Stimulated activated CD4-positive, alpha-beta T cell treated with anti-CD3 and anti-CD28 coated beads, Interleukin-15, amount 100 ng/mL, for 24 hours (primary cell): ENCODE measurements at places on chromosomes 4 and X.

DNA sequence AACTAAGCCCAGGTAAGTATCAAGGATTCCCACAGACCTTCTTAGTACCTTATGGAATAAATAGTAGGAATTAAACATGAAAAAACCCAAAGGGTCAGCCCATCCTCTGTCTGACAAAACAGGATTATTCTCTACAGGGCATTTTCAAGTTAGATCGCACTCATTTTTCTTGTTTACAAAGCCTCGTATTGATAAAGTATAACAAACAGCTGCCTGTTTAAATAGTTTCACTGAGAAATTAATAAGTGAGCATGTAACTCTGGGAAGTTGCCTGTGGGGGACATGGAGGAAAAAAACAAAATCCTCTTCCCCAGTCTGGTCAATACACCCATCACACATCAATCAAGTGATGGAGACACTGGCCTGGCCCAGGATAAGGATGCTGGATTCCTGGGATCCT lies 48.5 kb downstream of the MAML3 start:
- DNase-seq: no peak

DNA sequence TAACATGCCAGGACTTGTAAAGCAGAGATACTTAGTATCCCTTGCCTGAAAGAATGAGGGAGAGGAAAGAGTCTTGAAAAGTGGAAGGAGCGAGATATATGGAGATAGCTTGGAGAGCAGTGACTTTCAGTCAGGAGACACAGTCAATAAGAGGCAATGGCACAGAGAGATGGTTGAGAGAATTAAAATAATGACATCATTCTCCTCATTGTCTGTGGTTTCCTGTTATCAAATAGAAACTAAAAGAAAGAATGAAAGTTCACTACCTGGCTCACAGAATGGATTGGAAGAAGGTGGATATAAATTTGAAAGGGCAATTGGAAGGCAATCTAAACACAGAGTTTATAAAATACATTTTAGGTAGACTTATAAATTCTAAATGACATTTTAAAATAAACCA lies 760.2 kb upstream of the AADAT start:
- DNase-seq: no peak

DNA sequence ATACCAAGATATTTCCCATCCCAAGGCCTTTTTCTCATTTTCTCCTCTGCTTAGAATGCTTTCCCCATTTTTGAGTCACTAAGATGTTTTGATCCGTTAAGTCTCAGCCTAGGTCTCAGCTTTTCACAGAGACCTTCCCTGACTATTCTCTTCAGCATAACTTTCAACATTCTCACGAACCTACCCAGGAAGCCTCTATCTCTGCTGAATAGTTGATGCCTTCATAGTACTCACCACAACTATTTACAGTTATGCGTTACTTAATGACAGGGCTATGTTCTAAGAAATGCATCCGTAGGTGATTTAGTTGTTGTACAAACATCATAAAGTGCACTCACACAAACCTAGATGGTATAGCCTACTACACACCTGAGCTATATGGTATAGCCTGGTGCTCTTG lies 64.5 kb downstream of the ARL9 start:
- DNase-seq: no peak

- no peak for DNase-seq
These were observed 196.0 kb upstream of the DCAF8L1 start for GRCh38 chrX:28177202-28177601.

DNA sequence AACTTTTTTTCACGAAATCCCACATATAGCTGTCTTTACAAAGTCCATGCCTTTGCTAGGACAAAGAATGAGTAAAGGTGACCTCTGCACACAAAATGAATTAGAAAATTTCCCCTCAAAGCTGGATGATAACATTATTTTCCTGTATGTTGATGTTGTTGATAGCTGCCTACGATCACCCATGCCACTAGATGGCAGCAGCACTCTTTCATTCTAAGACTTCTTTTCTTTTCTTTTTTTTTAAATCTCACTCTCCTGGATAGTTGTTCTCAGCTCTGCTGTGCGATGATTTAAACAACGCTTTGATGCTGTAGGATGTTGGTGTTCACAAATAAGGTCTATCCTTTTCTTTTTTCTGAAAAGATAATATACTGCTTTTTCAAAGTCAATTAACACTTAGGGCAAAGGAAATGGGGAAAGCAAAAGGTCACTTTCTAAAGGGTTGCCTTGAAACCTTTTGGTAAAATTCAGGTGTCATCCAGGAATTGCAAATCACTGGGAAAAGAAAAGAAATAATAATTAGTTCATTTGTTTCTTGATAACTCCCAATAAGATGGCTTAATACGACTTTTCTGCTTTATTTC lies 266.8 kb downstream of the C4orf33 start:
- peak; percentile 60 for DNase-seq

DNA sequence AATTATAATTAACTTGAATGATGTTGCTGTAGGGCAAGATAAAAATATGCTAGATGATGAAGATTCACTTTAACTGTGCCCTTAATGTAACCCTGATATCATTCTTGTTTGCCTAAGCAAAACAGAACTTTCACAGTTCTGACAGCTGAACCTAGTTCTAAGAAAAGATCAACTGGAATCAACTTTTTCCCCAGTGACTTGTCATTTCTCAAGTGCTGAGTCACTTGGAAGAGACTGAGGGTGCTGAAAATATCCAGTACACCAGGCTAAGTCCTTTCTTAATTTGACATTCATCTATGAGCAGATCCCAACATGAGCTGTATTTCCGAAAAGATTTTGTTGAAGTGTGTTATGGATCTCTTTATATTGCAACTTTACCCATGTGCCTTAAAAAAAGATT lies 140.4 kb downstream of the MID1IP1 start:
- DNase-seq: no peak

- no peak for DNase-seq
These were observed 694.0 kb downstream of the KCTD8 start for GRCh38 chr4:43754566-43754965.

GRCh38 chrX:150459196-150459595 lies 96.1 kb downstream of the MAMLD1 start:
- DNase-seq: no peak

- DNase-seq: no peak
These were observed 223.9 kb upstream of the VEGFC start for GRCh38 chr4:177016541-177017141.

DNA sequence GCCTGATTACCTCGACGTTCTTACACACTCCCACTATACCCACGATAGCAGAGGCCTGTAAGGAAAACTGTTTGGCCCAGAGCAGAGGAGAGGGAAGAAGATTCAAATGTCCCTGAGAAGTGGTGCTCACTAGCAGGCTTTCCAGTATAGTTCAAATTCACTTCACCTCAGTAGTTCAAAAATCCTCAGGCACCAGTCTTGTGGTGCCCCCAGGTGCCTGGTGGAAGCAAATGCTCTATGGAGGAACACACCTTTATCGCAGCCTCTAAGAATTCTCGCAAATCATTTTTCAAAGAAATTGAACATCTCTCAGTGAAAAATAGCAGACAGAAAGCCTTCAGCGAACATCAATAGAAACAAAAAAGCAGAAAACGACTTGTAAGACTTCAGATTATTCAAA lies 12.2 kb upstream of the MTMR1 start:
- no peak for DNase-seq

GRCh38 chrX:99973572-99974226 lies 436.4 kb downstream of the PCDH19 start:
- DNase-seq: no peak

DNA sequence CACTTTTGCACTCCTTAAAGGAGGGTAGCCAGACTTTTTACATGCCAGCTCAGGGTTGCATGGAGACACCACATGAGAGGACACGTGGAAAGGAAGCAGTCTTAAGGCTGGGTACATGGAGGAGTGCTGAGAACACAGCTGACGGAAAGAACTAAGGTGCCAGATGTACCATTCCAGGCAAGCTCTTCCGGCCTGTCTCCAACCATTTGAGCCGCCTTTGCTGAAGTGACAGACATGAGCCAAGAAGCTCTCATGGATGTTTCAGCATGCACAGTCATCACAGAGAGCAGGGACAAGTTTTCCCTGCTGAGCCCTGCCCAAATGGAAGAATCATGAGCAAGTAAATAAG lies 83.4 kb upstream of the BMP2K start:
- no peak for DNase-seq

DNA sequence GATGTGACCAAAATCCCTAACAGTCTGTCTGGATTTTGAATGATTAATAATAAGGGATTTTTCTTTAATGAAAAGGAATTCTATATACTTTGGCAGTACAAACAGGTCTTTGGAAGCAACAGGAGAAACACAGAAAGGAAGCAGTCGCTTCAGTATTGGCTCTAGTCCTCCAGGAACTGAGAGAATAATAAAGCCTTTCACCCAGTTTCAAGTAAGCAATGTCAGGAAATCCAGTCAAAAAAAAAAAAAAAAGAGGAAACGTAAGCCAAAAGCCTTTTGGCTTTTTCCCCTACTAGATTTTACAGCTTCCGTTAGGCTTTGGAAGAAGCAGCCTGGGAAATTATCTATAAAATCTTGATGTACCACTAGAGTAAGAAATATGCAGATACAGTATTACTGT lies 61.7 kb upstream of the HDAC8 start:
- no peak for DNase-seq

DNA sequence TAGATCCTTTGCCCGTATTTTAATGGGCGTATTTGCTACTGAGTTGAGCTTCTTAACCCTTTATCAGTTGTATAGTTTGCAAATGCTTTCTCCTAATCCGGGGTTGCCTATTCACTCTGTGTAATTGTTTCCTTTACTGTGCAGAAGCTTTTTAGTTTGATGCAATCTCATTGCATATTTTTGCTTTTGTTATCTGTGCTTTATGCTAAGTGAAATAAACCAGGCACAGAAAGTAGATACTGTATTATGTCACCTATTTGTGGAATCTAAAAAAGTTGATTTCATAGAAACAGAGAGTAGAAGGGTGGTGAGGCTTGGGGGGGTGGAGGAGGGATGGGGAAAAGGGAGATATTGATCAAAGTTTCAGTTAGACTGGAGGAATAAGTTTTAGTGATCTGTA lies 17.7 kb downstream of the OGT start:
- DNase-seq: peak; percentile 27

- DNase-seq: no peak
These were observed 84.9 kb downstream of the PRDM5 start for GRCh38 chr4:120837656-120838055.

GRCh38 chr4:15144249-15144966 lies 142.1 kb downstream of the CPEB2 start:
- DNase-seq: no peak

DNA sequence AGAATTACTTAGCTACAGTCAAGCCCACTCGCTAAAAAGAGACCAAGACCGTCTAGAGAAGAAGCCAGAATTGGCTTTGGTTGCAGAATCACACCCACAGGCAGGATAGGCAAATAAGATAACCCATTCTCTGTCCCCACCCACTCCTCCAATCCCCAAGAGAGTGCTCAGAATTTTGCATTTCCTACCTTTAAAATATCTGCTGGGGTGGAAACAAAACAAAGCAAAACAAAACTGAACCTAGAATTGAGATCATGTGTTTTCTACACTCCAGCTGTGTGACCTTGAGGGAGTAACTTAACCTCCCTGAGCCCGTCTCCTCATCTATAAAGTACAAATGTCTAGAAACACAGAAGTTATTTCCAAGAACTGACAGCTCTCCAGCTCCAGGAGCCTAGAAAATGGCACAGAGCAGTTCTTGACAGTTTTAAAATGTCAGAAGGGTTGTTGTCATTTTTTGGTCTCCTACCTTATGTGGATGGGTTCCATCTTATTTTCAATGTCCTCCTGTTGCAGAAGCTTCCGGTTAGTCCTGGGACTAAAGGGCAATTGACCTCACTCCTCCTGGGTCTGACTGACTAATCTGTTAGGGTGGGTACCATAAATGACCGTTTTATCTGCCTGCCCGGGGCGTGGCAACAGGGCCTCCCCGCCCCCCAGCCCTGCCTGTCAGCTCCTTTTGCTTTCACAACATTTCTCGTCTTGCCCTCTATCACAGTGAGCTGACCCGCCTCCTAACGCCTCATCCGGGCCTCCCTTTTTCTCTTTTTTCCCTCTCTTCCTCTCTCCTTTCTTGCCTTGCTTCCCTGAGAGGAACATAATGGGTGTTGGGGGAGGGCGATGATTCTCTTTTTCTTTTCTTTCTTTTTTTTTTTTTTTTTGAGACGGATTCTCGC lies 114.0 kb downstream of the RBM47 start:
- DNase-seq: peak; percentile 24

DNA sequence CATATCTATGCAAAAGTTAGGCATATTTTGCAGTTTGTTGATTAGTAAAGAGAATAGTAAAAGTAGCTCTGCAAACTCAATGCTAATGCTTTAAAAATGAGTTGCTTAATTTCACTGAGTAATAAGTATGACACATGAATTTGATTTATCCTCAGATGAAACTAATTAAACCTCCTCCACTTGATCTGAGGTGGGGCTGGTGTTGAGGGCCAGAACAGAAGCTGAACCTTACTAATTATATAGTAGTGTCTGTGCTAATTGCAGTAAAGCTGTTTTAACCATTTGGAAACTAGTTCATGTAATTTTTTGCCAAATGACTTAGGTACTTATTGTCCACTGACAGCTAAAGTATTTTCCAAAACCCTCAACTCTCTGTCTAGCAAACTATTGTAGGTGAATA lies 7.7 kb upstream of the PGAM4 start:
- no peak for DNase-seq

- DNase-seq: no peak
These were observed 48.6 kb upstream of the ARHGAP24 start for GRCh38 chr4:85426366-85426765.

- no peak for DNase-seq
These were observed 24.1 kb downstream of the SEC31A start for GRCh38 chr4:82866706-82867385.
